ENCODE measurements at places on chromosomes 1 and 21.

GRCh38 chr1:53616927-53617326, 122.0 kb downstream of the GLIS1 start:
- no peak for DNase-seq

GRCh38 chr1:227789084-227790033, 26.1 kb upstream of the PRSS38 start:
- peak; percentile 10 for DNase-seq

GRCh38 chr1:184649451-184649888, 105.2 kb downstream of the EDEM3 start:
- no peak for DNase-seq

DNA sequence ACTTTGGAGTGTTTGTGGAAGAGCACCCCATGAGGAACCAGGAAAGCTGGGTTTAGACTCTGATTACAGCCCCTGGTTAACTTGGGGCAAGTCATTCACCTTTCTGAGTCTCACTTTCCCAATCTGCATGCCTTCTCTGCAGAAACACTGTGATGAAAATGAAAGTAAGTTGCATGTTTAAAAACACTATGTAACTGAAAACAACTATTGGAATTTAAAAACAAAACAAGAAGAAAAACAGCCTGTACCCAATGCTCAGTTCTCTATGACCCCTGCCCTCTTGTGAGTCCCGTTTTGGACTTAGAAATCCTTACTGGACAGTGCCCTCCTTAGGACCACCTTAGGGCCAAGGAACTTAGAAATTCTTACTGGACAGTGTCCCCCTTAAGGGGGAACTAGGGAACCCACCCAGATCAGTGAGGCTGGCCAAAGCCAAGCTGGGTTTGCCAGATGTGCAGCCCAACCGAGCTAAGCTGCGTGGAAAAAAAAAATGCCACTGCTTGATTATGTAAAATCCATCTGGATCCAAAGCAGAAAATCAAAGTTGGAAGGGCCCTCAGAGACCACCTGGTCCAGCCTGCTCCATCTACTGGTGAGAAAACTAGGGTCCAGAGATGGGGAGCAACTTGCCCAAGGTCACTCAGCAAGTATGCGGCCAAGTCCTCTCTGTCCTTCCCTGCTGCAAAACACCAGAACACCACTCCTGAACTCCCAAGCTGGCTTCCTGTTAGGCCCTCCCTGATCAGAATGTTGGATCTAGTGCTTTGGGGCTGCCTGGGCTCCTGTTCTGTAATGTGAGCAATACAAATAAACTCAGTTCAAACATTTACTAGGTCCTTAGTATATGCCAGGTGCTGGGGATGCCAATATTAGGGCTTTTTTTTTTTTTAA, 77.7 kb downstream of the MRPL37 start:
- no peak for DNase-seq

GRCh38 chr1:209647156-209647555, 5.1 kb downstream of the LAMB3 start:
- DNase-seq = no peak

GRCh38 chr1:55893155-55893554, 678.0 kb upstream of the USP24 start:
- no peak for DNase-seq

GRCh38 chr1:51070640-51071039, 31.4 kb upstream of the C1orf185 start:
- no peak for DNase-seq

DNA sequence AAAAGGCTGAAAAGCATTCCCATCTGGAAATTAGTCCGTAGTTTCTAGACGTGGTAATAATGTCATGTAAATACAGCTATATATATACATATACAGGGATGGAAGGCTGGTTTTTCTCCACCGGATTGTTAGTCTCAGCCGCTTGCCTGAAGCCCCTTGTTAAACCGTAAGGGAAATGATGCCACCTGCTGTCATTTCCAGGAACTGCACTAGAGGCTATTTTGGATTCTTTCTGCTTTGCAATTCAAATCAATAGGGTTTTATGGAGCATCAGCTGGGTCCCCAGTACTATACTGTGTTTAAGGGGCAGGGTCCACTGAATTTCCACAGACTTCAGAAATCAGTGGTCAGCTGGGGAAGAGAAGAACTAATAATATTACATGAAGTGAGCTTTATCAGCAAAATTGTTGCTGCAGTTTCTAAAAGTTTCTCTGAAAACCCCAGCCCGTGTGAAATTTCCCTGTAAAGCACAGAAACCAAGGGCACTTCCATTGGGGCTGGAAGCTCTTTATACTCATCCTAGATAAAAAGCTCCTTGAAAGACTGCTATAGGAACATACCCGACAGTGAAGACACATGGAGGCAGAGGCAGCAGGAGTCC, 33.8 kb upstream of the MPZL1 start:
- peak; percentile 72 for DNase-seq

- DNase-seq = no peak
Observed at GRCh38 chr1:196684476-196684875, 32.6 kb downstream of the CFH start.

DNA sequence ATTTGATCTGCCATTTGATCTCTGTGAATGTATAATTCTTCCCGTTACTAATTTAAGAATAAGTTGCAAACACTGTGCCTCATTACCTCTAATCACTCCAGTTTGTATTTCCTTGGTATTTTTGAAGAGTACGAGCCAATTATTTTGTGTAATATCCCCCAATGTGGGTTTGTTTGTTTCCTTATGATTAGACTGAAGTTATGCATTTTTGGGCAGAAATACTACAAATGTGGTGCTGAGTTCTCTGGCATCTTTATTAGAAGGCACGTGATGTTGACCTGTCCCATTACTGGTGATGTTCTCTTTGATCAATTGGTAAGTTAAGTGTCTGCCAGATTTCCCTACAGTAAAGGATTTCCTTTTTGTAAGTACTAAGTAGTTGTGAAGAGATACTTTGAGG, 10.3 kb downstream of the MIXL1 start:
- no peak for DNase-seq

DNA sequence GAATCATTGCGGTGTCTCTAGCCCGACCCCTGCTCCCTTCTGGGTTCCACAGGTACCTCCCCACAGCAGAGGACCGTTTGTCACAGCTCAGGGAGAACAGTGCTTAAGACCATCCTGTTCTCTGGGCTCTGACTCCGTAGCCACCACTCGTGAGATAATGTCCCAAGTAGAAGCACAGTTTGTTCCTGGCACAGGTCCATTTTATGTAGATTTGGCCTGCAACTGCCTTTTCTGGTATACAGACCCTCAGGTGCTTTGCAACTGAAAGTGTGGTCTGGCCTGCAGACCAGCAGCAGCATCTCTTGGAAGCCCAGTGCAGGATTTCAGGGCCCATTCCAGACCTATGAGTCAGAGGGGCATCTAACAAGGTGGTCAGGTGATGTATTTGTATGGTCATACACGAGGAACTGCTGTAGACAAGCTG, 28.4 kb upstream of the TMEM125 start:
- no peak for DNase-seq

Measured in stimulated activated naive CD8-positive, alpha-beta T cell treated with anti-CD3 and anti-CD28 coated beads, Interleukin-15, amount 100 ng/mL, for 72 hours (primary cell).